ENCODE measurements at places on chromosomes 1 and 21.

DNA sequence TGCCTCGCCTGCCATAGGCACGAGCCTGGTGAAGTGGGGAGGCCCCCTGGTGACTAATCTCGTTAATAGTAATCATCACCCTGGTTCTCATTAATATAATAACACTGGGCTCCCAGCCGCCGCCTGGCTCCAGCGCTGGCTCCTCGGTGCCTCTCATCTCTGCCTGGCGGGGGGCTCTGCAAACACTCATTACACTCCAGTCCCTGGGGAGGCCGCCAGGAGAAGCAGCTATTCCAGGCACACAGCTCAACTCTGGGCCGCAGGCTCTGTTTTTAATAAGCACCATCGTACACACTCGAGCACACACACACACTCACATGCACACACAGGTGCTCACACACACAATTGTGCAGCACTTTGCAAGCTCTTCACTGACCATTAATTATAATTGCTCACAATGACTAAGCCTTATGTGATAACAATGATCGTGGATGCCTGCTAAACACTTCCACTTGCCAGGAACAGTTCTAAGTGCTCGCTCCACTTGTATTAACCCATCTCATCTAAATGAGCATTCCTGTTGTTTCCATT, 52.2 kb downstream of the SDC3 start:
- no peak for DNase-seq

GRCh38 chr1:24086466-24086865, 25.5 kb downstream of the MYOM3 start:
- no peak for DNase-seq

GRCh38 chr1:244350027-244350426, 101.7 kb downstream of the ADSS2 start:
- DNase-seq = no peak

- no peak for DNase-seq
Measured at GRCh38 chr1:228941666-228942065, 206.4 kb downstream of the RHOU start.

DNA sequence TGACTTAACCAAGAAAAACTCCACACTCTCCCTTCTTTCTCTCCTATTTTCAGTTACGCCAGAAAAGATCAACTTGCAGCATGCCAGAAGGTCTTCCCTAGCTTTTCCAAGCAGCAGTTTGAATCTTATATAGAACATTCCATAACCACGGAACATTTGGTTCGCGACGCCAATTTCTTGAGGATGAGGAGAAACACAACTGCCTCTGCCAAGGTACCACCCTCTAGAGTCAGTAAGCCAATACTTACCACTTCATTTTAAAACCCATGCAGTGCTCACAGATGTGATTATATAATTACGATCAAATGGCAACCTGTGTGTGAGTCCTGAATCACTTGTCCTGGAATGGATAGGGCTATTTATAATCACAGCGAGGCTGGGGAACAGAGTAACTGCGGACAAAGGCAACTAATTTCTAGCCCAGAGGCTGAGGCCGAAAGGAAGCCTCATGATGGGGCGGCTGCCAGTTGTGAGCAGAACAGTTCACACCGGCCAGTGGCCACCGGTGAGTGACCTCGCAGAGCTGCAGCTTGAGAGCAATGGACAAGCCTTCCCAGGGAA, 43.2 kb upstream of the BACE2 start:
- no peak for DNase-seq

GRCh38 chr21:38088916-38089762, 167.7 kb upstream of the KCNJ15 start:
- no peak for DNase-seq

DNA sequence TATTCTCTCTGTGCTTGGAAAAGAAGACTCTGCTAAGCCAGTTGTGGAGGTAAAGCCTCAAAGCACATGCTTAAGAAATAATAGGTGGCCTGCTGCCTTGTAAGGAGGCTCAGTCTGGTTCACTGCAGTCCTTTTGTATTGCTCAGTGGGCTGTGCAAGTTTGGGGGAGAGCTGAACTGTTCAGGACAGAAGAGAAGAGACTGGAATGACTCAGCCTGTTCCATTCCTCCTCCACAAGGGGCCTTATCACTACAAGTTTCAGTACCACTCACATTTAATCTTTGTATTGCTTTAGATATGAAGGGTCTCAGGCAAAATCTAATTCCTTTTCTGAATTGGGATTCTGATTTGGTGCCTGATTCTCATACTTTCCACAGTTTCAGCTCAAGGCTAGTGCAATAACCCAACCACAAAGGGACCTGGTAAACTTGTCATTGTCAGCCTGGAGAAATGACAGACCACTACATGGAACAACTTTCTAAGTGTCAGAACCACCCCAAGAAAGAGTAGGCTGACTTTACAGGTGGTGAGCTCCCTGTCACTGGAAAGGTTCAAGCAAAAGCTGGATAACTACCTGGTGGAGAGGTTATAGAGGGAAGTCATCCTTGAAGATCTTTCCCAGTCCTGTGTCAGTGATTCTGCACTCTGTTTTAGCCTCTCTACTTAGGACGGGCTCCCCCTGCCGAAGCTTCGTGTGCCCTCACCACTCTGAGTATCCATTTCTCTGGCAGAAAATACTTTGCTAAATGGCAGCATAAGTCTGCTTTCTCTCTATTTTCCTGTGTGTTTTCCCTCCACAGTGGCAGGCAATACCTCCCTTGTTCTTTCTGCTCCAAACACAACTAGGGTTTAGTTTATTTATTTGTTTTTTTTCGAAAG, 162.9 kb upstream of the GJB5 start:
- no peak for DNase-seq
